ENCODE measurements at places on chromosomes 6 and 20.

GRCh38 chr6:30915591-30915946 is 1.5 kb downstream of the VARS2 start:
- DNase-seq = no peak

DNA sequence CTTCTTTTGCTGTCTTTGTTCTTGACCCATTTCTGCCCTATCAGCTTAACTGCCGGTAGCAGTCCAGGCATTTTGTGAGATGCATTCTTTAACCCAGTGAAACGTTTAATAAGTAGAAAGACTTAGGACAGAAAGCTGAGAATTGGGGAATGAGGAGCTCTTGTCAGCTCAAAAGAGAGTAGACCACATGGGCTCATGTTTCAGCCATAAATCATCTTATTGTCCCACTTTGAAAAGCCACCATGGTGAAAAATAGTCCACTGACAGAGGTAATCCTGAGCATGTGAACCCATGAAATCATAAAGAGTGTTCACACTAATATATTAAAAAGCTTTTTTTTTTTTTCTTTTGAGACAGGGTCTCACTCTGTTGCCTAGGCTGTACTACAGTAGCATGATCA is 16.3 kb downstream of the ORC3 start:
- DNase-seq = no peak

- DNase-seq = no peak
Observed at GRCh38 chr20:1537731-1538058, 19.8 kb downstream of the SIRPD start.

DNA sequence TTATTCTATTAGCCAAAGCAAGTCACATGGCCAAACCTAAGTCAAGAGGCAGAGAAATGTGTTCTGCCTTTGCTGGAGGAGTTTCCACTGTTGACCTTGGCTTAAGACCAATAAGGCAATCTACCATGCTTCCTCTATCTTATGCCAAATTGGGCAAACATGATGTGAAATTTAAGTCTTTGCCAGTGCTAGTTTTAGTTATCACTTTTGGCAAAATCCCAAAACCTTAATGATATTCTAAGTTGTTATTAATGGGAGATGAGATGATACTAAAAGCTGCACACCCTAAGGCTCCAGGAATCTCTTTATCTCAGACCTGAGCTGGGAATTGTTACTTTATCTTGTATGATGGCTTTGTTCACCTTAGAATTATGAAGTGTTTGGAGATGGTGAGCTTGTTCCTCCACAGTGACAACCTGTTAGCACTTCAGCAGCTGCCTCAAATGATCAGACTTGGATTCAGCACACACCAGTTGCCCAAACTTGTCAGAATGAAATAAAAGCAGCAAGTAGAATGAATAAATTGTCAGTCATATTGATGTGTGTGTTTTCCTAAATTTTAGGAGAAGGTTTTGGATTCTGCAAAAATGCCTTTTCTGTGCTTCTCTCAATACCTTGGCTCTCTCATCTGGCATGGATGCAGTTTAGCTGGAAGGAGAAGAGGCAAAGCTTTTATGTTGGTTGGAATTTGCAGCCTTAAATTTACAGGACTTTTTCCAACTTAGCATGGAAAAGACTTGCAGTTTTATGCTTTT is 49.3 kb downstream of the RIN2 start:
- DNase-seq = no peak

- DNase-seq = peak; percentile 62
Observed at GRCh38 chr6:149922642-149923326, at the start of gene RAET1G. RAET1G (minus strand) TSS chr6:149923121; CDS start chr6:149923010, 111 bp downstream.

Data from T-helper 9 cell (primary cell).